ENCODE measurements at places on chromosomes 4 and X. TPM values are rescaled to one million over a fixed set of nuclear protein-coding genes. Genes with fewer than 3 reads are reported as not detected.
A peak's percentile ranks its signal among the peaks of the same experiment; 100 is the strongest.

DNA sequence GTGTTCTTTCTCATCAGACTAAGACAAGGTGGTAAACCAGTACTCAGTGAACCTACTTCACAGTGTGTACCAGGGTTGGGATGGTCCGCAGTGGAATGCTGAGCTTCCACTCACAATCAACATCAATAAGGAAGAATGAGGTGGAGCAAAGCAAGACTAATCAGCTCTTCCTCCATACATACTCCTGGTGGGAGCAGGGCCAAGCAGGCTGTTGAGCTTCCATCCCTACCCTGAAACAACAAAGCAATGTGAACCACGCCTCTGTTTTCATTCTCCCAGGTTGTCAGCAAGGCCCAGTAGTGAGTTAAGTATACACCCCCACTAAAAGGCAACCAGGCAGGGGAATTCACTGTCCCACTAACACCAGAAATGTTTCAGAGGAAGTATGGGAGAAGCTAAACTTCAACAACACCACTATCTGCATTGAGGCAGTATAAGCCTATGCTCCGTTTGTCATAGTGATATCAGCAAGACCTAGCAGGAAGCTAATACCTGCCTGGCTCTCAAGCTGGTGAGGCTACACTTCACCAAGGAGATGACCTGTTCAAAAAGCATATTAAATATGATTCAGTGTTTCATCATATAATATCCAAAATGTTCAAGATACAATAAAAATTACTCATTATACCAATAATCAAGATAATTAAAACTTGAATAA, 109.5 kb downstream of the DDX60 start:
- no peak for DNase-seq

SMIM43 gene
- total RNA-seq, result not detected

- no peak for DNase-seq
Observed at GRCh38 chr4:109721033-109721432, 8.8 kb downstream of the PLA2G12A start.

LYAR gene
- 3.0 TPM for total RNA-seq

DMRTC1 gene
- not detected for total RNA-seq

DNA sequence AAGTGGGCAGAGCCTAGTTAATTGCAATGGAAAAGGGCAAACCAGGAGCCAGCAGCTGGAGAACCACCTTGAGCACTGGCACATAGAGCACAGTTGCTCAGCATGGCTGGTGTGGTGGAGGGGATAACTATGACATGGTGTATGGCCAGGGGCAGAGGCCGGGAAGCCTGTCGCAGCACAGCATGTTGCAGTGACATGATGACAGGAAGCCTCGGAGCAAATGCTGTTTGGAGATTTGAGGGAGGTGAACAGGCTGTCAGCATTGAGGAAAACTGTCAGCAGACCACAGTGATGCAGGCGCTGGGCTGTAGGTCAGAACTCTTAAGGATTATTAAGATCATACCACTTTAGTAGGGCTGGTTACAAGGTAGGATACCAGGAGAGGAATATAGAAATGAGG, 228.7 kb downstream of the CBR4 start:
- no peak for DNase-seq

SOD3 gene
- 2.9 TPM for total RNA-seq

- DNase-seq, result no peak
Observed at GRCh38 chrX:518319-518718, 112.3 kb upstream of the SHOX start.

CLDN2 gene
- total RNA-seq, result 6.0 TPM

NMU gene
- total RNA-seq, result 0.65 TPM

- DNase-seq, result no peak
Observed at GRCh38 chr4:158906073-158906472, 137.2 kb downstream of the FNIP2 start.

GRCh38 chr4:105765690-105766407, 57.3 kb downstream of the GSTCD start:
- no peak for DNase-seq

DNA sequence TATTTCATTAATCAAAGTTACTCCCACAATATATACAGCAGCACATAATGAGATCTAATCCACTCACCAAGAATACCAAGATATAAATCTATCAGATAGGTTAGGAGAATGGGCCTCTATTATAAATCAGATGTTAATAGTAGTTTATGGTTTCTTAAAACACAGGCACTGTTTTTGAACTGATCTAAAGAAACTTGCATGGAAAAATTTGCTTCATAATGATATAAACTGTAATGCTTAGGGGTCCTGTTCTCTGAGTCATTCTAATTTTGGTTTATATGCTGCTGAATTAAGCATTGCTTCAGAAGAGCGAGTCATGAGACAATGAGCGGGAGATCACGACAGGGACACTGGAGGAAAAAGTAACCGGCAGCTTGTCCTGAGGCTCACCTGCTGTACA, 113.3 kb upstream of the OTUD4 start:
- no peak for DNase-seq

DNA sequence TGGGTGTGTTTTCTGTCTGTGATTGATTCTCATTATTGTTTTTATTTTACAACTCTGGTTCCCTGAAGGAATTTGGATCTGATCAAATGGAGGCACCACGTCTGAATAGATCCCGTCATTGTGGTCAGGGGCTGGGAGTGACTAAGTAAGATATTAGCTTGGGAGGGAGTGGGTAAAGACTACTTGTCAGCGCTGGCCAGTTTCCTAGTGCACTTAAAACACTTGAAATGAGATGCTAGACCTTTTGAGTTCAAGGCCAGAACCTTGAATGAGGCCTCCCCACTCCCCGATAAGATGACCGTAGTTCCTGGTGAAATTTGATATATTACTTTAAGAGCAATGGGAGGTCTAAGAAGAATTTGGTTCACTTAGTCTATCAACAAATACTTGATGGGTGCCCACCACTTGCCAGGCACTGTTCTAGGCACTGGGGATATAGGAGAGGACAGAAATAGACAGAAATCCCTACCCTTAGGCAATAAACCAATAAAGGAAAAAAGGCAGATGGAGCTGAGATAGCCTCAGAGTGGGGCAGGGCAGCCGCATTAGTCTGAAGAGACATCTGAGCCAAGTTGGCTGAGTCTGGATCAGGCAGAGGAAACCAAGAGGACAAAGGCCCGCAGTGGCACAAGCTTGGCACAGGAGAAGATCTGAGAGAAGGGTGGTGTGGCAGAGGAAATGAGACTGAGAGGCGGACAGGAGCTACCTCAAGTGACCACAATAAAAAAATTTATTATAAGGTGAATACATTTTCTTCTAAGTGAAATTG, 11.8 kb downstream of the FAM184B start:
- no peak for DNase-seq

- DNase-seq, result no peak
Observed at GRCh38 chr4:68693325-68694075, 23.0 kb upstream of the UGT2B15 start.

DNA sequence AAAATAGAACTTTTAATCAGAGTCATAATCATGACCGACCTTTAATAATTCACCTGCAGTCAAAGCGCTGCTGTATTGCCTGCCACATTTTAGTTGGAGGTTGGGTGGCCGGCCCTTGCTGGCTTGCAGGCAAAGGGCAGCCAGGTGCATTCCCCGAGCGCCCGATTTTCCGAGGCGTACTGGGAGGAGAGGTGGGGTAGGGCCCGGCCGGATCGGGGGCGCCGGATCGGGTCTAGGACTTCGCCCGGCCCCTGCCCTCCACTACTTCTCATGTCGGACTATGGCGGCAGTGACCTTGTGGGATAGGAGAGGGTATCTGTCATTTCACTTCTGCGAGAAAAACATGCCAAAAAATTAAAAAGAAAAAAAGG, 2.5 kb upstream of the RS1 start:
- peak; percentile 61 for DNase-seq

GRCh38 chr4:6405397-6405706, 67.1 kb downstream of the PPP2R2C start:
- no peak for DNase-seq

PAGE4 gene
- total RNA-seq, result not detected

- no peak for DNase-seq
Observed at GRCh38 chrX:21469071-21469470, 94.9 kb downstream of the CNKSR2 start.

DNA sequence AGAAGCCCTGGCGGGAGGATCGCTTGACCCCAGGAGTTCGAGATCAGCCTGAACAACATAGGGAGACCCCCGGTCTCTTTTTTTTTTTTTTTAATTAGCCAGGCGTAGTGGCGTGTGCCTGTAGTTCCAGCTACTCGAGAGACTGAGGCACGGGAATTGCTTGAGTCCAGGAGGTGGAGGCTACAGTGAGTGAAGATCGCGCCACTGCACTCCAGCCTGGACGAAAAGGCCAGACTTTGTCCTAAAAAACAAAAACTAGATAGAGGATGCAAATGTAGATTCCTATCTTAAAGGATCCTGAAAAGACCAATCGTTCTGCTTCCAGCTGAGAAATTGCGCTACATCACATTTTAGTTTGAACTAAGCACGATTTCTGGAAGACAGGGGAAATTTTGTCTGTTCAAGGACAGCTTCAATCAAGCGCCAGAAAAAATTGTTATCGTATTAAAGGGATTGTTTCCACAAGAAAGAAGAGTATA, 627 bp upstream of the HSD17B11 start:
- no peak for DNase-seq

GRCh38 chr4:2041239-2042130, 17.6 kb upstream of the NAT8L start:
- peak; percentile 70 for DNase-seq
